ENCODE measurements at places on chromosomes 3 and 15.

- peaks cover 4% of the 10 kb centered on the region for H3K4me1 ChIP-seq
- H3K4me3 ChIP-seq = no peak overlapping the region
- H3K27ac ChIP-seq = no peak overlapping the region
- H3K27me3 ChIP-seq = no peaks in the 10 kb centered on the region
- no peak for DNase-seq
- H3K36me3 ChIP-seq = no peaks in the 10 kb centered on the region
These were observed 195.0 kb downstream of the RBMS3 start for GRCh38 chr3:29475854-29476253.

DNA sequence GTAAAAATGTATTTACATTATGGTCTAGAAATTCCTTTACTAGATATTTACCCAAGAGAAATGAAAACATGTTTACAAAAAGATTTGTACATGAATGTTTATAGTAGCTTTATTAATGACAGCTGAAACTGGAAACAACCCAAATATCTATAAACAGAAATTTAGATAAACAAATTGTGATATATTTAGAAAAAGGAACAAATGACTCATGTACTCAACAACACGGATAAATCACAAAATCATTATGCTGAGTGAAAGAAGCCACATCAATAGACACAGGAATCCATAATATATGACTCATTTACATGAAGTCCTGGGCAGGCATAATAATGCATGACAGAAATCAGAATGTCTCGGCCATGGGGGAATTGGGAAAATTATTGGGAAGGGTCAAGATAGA is 1020.2 kb downstream of the SQOR start:
- H3K4me3 ChIP-seq = no peak overlapping the region
- no peak for DNase-seq
- no peaks in the 10 kb centered on the region for H3K4me1 ChIP-seq
- no peak overlapping the region for H3K27ac ChIP-seq
- no peaks in the 10 kb centered on the region for H3K27me3 ChIP-seq

DNA sequence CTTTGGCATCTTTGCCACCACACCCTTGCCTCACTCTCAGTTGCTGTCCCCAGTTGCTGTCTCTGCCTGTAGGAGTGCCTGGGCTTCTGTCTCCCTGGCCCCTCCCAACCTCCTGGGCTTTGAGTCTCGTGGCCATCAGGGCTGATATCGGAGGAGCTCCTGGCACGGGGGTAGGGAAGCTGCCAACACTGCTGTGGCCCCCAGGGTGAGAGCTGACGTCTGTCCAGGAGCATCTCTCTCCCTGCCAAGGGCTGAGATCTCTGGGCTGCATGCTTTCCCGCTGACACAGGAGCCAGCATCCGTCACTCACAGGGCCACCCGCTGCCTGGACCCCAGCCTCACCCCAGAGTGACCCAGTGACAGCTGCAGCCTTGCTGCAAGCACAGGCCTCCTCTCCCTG is 47.4 kb downstream of the EXOG start:
- no peaks in the 10 kb centered on the region for H3K27me3 ChIP-seq
- no peaks in the 10 kb centered on the region for H3K4me1 ChIP-seq
- DNase-seq = no peak
- H3K4me3 ChIP-seq = no peak overlapping the region

DNA sequence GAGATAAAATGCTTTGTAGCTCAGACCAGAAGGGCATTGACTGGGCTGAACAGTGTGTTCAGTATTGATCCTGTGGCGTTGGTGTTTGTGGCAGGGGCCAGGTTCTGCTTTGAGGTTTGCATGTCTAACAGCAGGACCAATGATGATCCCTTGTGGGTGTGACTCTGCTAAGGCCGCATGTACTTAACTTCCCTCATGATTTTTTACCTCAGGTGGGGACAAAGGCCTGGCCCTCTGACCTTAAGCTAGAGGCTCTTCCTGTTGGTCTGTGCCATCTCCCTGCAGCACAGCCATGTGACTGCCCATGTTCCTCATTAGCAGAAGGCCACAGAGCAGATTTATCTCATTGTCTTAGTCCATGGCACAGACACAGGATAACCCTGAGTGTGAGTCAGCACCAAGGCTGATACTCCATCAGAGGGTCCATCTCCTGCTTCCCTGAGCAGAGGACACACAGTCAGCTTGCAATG is 34.3 kb upstream of the BSN start:
- no peaks in the 10 kb centered on the region for H3K36me3 ChIP-seq
- no peaks in the 10 kb centered on the region for H3K27me3 ChIP-seq
- H3K4me1 ChIP-seq = no peaks in the 10 kb centered on the region
- no peak overlapping the region for H3K27ac ChIP-seq

DNA sequence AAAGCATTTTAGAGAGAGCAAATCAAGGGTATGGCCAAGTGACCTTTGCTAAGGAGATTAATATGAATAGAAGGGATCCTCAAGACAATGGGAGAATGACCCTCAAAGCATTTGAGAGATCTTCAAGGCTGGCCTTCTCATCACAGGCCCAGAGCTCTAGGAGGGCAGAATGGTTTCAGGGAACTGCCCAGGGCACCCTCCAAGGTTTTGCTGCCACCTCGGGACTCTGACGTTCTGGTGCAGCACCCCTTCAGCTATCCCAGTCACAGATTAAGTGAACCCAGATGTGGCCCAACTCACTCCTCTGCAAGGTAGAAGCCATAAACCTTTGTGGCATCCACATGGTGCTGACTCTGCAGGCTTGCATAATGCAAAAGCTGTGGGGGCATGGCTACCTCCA is 209.3 kb downstream of the TLE3 start:
- no peaks in the 10 kb centered on the region for H3K27me3 ChIP-seq
- H3K4me1 ChIP-seq = no peaks in the 10 kb centered on the region
- no peak for DNase-seq
- H3K27ac ChIP-seq = no peak overlapping the region
